ENCODE measurements at places on chromosomes 7 and 10. TPM values are rescaled to one million over a fixed set of nuclear protein-coding genes. Genes with fewer than 3 reads are reported as not detected.

DNA sequence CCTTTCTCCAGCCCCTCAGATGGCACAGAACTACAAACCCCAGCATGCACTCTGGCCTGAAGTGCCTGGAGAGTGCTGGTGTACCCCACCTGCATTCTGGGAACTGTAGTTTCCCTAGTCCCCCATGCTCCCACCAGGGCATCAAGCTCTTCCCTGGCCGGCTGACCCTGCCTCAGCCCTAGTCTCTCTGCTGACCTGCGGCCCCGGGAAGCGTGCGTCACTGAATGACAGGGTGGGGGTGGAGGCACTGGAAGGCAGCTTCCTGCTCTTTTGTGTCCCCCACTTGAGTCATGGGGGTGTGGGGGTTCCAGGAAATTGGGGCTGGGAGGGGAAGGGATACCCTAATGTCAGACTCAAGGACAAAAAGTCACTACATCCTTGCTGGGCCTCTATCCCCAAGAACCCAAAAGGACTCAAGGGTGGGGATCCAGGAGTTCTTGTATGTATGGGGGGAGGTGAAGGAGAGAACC is 2.1 kb downstream of the NOS3 start:
- DNase-seq: no peak

The VAX1 gene
- not detected for polyA plus RNA-seq

DNA sequence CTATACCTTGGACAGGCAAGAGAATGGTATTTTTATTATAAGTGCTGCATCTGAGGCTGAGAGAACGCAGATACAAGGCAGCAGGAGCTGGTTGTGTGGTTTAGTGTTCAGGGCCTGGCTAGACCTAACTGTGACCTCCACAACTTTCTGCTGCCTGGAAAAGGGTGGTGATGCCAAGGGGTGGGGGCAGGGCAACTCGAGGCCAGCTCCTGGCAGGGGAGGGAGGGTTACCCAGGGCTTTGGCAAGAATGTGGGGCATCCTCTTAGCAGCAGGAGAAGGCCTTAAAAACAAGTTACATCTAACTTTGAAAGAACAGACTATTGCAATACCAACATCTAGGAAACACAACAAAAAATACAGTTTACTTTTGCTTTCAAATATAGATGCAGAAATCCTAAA is 13.0 kb downstream of the MXI1 start:
- peak; percentile 66 for DNase-seq

- DNase-seq: no peak
Measured at GRCh38 chr7:107668296-107668695, 7.7 kb downstream of the SLC26A4 start.

GRCh38 chr10:17375936-17376584 is 78.3 kb downstream of the ST8SIA6 start:
- no peak for DNase-seq

The UTF1 gene
- polyA plus RNA-seq: not detected

DNA sequence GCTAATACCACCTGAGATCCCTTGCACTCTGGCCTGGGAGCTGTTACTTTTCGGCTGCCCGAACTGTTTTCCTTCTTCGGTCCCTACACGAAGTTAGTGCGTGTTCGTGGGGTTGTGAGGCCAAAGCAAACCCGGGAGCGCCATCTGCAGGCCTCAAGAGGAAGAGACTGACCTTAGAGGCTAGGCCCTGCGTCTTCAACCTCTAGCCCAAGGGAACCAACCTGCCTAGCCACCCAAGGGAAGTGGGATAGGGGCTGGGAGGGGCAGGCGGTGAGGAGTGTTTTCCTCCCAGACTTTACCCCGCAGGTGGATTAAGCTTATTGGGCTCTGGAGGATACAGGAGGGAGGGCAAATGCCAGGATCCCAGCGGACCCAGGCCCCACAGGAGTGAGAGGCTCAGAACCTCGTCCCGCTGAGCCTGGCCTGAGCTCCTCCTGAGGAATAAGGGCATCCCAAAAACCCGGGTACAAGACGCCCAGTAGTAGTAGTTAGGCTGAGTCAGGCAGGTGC is 1.7 kb upstream of the PAX2 start:
- DNase-seq: no peak

The RBP4 gene
- polyA plus RNA-seq: 31.5 TPM

DNA sequence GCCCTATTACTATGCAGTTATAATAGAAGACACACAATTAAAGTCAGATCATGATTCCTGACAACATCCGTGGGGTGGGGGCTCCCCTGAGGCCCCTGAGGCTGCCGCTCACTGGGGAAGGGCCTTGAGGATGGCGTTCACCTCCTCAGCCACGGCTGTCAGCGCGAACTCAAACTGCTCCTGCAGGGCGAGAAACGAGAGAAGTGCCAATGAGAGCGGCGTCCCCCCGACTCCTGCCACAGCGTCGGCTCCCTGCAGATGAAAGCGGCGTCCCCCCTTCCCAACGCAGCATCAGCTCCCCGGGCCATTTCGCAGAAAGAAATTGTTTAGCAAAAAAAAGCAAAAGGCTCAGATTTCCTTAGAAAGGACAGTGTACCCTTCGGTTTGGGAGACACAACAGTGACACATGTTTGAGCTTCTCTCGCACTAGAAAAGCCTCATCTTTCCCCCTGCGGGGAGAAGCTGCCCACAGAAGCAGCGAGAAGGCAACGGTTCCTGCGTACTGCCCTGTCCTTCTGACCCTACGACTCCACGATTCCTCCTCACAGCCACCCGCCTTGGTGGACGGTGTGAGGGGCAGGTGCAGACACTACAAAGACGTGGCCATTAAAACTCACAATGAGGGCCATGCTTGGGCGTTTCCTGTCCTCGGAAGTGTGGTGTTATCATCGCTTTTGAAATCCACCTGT is 203.9 kb downstream of the DNAJB6 start:
- no peak for DNase-seq

DNA sequence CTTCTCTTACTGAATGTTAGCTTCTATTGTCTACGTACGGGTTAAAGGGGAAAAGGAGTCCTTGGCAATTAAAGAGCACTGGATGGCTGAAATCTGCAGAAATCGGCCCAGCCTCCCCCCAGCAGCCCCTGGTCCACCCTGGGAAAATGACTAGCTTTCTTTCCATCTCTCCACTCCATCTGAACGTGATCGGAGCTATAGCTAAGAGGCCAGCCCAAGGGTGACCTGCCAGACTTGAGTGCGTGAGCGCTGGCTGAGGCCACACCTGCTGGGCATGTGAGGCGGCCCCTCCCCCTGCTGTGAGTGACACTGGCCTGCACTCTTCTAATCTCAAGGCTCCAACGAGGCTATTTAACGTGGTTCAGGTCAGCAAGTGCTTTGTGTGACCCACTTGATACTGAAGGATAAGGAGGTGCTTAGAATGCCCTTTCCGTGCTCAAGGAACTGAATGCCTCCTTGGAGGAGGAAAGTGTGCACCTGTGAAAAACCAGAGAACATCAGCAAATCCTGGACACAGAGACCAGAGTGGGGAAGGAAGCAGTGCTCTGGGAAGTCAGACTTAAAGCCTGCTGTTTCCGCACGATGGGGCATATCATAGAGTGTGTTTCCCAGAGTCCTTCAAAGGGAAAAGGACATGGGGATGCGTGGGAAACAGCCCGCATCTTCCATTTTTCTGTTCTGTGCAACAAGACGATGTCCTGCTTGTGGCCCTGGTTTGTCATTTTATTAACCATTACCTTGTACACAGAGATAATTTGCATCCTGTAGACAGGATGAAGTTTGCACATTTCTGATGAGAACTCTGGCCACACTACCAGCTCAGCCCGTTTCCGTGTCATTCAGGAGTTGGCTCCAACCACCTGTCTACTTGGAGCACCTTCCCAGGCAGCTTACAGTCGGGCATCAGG is 12.5 kb upstream of the MNX1 start:
- no peak for DNase-seq

GRCh38 chr7:40311307-40311706 is 176.5 kb downstream of the SUGCT start:
- no peak for DNase-seq

The EBF3 gene
- 1.5 TPM for polyA plus RNA-seq

DNA sequence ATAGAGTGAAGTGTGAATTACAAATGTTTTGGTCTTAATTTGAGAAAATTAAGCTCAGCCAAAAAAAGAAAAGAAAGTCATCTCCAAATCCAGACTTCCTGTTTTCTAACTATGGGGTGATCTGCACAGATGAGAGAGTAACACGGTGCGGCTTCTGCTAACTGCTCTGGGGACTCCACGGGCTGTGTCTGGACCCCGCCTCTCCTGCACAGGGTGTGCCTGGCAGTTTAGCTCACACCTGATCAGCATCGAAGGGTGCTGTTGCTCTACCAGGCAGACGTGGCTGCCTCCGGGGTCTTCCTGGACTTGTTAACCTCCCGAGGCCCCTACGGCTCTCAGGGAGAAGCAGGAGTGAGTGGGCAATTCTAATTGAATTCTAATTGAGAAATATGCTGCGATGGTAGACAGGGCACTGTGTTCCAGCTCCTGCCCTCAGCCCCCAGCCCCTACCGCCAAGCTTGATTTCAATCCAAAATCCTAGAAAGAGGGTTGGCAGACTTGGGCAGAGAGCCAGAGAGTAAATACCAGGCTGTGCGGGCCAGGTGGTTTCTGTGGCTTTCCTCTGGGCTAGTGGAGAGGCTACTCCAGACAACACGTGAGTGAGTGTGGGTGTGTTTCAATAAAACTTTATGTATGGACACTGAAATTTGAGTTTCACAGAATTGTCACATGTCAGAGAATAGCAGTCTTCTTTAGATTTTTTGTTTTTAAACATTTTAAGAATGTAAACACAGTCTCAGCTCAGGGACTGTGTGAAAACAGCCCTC is 13.4 kb downstream of the SHH start:
- no peak for DNase-seq

The UNCX gene
- not detected for polyA plus RNA-seq

The AKR1C3 gene
- polyA plus RNA-seq: 17.1 TPM

- no peak for DNase-seq
Measured at GRCh38 chr10:52337225-52337624, 23.1 kb downstream of the DKK1 start.

DNA sequence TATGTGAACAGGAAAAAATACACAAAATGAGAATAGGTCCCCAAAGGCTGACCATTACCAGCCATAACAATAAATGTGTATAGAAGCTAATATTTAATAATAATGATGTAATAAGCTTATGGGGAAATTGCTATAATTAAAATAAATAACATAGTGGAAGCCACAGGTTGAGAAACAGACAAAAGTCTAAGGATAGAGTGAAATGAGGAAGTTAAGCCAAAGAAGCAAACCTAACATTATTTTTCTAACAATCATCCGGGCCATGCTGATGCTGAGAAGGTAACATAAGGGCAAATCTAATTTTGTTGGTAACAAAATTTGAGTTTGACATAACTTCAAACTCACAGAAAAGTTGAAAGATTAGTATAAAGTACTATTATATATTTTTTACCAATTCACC is 115.9 kb downstream of the MICU1 start:
- no peak for DNase-seq

- DNase-seq: no peak
Measured at GRCh38 chr7:44078521-44078920, 3.8 kb downstream of the POLM start.

DNA sequence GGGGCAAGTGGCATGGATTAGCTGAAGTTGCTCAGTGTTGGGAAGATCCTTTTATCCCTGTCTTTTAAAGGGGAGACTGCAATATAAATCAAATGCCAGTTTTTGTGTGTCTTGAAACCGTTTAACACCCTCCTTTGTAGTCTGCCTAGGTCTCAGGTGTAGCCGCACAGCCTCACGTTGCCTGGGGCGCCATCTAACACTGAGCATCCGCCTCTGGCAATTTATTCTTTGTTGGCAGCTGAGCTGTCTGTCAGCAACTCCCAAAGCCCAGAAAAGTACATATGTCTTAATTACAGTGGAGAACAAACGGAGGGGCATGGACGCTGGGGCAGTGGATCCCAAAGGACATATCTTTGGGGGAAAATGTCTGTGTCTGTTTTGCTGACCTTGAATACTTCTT is 254.7 kb downstream of the STK31 start:
- DNase-seq: no peak

The ITGB8 gene
- polyA plus RNA-seq: 6.0 TPM

DNA sequence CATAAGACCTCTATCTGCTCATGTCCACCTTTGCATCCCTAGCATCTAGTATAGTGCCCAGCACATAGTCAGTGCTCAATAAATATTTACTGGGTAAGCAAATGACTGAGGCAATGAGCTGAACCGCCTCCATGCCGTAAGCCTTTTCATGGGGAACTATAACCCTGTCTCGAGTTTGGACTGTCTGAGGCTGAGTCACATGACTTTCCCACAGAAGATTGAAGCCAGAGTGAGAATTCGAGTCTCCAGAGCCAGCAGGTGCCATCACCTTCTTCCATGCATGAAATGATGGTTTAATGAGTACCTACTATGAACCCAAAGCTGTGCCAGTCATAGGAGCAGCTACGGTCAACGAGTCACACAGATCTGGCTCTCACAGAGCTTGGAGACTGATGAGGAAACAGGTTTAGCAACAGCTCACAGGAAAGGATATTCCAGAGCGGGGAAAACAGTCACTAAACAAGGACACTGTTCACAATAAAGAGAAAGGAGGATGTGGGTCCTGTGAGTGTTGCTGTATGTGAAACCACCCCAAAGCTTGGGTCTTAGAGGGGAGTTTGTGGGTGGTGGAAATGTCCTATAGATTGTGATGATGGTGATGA is 75.2 kb downstream of the TEX36 start:
- DNase-seq: no peak

- DNase-seq: no peak
Measured at GRCh38 chr10:21021843-21022594, 124.9 kb upstream of the NEBL start.

The NRG3 gene
- 0.19 TPM for polyA plus RNA-seq

The NCAPG2 gene
- polyA plus RNA-seq: 1.9 TPM

DNA sequence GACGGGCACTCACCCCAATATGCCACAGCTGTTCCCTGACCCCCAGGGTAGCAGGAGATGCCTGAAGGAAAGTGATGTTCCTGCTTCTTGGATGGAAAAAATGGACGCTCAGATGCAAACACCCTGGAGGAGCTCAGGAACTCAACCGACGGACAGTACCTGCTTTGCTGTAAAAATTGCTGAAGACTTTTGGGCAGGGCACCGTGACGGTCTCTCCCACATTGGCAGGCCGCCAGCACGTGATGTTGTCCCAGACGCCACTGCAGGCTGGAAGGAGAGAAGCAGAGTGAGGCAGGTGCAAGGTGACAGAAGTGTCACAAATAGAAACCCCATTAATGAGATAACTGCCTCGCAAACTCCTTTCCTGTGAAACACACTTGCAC is 35.0 kb downstream of the VIPR2 start:
- no peak for DNase-seq

The AMPH gene
- polyA plus RNA-seq: 1.2 TPM
